Right renal cortex interstitium (tissue), 3 donors: ENCODE measurements at places on chromosomes 3 and 15. TPM values are rescaled to one million over a fixed set of nuclear protein-coding genes. Genes with fewer than 3 reads are reported as not detected.

Gene RBM5
- 251 TPM for polyA plus RNA-seq

Gene SRGAP3
- polyA plus RNA-seq: 15.8 TPM

Gene SLC28A1
- 7.4 TPM for polyA plus RNA-seq

Gene IL20RB
- 0.53 TPM for polyA plus RNA-seq

Gene IMPG2
- polyA plus RNA-seq: 0.41 TPM

Gene SAXO2
- 6.1 TPM for polyA plus RNA-seq

Gene GOLGA8G
- polyA plus RNA-seq: 0.03 TPM

Gene ZNF621
- polyA plus RNA-seq: 24.8 TPM

Gene NAALADL2
- 22.0 TPM for polyA plus RNA-seq

Gene MAGEF1
- polyA plus RNA-seq: 95.8 TPM

Gene ITPKA
- 0.42 TPM for polyA plus RNA-seq

Gene CCDC13
- 2.4 TPM for polyA plus RNA-seq

Gene ZDHHC19
- polyA plus RNA-seq: not detected

DNA sequence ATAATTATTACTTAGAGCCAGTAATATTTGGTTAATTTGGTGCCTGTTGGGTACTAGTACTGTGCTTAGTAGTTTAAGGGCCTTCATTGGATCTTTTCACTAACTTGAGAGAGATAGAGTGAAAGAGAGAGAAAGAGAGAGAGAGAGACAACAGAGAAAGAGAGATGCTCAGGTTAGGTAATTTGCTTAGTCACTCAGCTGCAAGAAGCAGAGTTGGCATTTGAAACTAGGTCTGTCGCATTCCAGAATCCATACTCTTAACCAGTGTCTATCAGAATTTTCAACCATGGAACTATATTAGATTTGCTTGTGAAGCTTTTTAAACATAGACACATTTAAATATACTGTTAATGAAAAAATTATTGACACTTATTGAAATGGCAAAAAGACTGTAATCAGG lies 31.1 kb upstream of the NUDT16 start:
- DNase-seq: no peak

GRCh38 chr3:165837058-165837525 lies at the start of gene BCHE:
Gene BCHE (minus strand): TSS chr3:165837423. CDS start chr3:165831033, 6,390 bp downstream.
- DNase-seq: peak; percentile 18

- no peak for DNase-seq
These were observed 17.1 kb downstream of the GBE1 start for GRCh38 chr3:81744366-81744765.

- DNase-seq: no peak
These were observed 82.2 kb downstream of the PCCB start for GRCh38 chr3:136332302-136332701.

GRCh38 chr3:61420136-61420759 lies 141.1 kb upstream of the PTPRG start:
- DNase-seq: no peak

- DNase-seq: no peak
These were observed 154.3 kb downstream of the PLCL2 start for GRCh38 chr3:17038900-17039553.

GRCh38 chr3:39000008-39000450 lies 51.7 kb downstream of the SCN11A start:
- DNase-seq: peak; percentile 18

GRCh38 chr15:70566047-70566835 lies 197.1 kb downstream of the UACA start:
- no peak for DNase-seq

DNA sequence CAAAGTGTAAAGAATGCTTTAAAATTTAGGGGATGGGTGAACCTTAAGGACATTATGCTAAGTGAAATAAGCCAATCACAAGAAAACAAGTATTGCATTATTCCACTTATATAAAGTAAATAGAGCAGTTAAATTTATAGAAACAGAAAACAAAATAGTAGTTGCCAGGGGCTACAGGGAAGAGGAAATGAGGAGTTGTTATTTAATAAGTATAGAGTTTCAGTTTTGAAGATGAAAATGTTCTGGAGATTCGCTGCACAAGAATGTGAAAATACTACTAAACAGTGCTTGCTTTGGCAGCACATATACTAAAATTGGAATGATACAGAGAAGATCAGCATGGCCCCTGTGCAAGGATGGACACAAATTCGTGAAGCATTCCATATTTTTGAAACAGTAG lies 32.0 kb downstream of the DNAH12 start:
- DNase-seq: no peak

DNA sequence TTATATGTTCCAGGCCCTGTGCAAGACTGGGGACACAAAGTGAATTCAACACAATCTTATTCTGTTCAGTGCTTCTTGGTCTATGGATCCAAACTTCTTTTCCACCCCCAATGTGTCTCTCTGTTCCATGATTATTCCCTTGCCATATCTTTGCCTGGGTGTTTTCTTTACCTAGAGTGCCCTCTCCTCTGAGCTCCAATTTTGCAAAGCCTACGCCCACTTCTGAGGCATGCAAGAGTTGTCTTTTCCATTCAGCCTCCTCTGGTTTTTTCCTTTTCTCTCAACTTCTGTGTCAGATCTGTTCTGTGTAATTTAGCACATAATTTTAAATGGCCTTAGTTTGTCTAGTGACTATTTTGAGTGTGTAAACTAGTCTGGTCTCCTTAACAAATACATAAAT lies 72.8 kb upstream of the PLCL2 start:
- DNase-seq: no peak

DNA sequence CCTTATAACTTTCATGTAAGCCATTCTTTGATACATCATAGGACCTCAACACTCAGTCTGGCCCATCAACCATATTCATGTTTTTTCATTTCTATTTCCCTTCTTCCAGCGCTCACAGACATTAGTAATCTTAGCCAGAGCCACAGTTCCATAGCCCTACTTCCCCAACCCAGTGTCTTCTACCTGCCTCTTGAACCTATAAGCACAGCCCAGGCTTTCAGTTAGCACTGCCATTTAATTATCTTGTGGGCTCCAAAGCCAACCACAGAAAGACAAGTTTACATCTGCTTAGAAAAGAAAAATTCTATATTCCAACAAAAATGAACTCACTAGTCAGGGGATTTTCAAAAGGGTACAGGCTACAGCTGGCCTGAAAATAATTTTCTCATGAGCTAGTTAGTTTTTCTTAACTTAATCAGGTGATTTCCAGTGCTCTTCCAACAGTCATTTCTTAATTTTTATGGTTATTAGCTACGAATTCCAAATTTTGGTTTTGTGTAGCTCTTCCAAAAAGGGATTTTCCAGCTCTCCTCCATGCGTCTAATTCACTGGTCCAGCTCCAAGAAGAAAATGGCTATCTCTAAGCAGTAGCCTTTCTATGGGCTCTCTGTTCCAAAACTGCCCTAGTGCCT lies 13.7 kb downstream of the CD200 start:
- DNase-seq: no peak

DNA sequence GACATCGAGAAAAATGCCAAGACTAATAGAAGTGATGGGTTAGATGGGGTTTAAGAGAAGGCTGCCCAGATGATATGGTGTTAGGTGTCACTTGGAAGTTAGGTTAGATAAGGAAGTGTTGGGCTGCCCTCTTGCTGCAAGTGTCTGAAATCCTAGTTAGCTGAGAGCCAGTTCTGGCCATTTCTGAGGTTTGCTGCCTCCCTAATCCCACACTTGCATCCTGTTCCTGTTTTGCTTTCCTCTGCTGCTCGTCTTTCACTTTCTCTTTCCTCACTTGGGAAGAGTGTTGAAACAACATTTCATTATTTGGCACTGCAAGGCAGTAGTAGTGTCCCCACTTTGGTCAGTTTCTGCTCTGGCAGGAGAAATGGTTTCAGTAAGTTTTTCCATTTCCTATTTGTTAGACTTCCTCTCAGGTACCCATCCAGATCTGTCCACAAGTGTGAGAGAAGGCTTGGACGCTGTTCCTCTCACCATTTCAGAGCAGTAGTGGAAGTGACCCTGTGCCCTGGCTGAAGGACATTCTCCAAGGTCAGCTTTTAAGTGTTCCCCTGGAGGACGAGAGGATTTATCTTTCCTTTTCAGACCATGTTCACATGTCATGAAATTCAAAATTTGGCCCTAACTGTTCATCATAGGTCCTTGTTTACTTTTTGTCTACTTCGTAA lies 93.3 kb downstream of the ADAMTSL3 start:
- no peak for DNase-seq

GRCh38 chr3:31645256-31645655 lies 112.5 kb downstream of the STT3B start:
- DNase-seq: no peak

DNA sequence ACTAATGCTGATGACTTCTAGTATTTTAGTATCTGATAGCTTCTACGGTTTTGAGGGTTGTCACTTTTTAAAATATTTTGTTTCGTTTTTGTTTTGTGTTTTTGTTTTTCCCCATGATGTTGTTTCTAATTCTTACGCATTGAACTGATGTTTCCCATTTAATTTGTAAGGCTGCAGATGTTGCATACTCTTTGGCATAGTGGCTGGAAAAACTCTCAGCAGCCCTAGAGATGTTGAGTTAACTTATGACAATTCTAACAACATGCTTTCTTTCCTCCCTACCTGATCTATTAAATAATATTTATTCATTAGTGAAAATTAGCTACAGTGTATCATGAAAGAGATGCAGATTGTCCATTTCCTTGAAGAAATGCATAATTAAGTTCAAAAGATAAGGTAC lies 559.3 kb upstream of the GRM7 start:
- no peak for DNase-seq

DNA sequence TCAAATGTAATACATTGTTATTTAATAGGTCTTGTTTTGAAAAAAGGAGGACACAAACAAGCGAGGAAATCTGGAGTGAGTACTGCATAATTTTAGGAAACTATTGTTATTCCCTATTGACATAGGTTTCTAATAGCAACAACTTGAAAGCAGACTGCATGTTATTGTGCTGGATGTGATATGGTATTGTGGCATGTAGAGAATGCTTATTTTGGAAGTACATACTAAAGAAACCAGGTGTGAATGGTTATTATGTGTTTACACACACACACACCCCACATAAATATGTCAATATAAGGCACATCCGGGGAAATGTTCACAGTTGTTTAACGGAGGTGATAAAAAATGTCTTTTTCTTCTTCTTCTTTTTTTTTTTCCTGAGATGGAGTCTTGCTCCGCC lies 5.9 kb upstream of the MORF4L1 start:
- no peak for DNase-seq
